NCI-H146 (cell line): ENCODE measurements at places on chromosomes 11 and 22.

GRCh38 chr11:105447936-105448702 lies 161.8 kb upstream of the GRIA4 start:
- DNase-seq, result no peak

DNA sequence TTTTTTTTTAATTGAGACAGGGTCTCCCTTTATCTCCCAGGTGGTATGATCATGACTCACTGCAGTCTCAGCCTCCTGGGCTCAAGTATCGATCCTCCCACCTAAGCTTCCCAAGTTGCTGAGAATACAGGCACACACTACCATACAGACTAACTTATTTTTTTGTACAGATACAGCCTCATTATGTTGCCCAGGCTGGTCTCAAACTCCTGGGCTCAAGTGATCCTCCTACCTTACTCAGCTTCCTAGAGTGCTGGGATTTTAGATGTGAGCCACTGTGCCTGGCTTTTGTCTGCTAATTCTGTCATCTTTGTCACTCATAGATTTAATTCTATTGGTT lies 43.5 kb downstream of the CBL start:
- no peak for DNase-seq

- DNase-seq, result no peak
Measured at GRCh38 chr22:45446216-45446615, 32.7 kb downstream of the RIBC2 start.

DNA sequence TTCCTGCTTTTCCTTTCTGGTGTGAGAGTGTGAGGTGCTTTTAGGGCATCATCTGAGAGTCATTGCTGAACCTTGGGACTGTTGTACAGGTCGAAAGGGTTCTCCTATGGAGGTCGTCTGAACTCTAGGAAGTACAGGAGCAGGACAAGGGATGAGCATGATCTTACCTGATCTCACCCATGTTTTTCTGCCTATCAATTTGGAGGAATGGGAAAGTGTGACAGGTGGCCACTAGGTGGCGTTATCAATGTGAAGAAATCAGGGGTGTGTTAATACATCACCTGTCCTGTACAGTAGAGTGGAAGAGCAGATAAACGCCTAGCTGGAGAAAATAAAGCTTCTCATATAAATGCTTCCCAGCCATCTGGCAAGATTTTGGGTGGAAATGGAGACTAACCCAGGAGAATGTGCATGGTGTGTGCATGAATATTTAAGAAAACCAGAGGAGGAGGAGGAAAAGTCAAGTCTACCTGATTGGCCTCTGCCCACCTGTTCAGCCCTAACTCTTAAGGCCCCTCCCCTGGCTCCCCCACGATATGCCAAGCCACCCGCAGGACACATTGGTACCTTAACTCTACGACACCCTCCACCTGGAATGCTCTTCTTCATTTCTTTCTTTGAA lies 72.0 kb upstream of the NARS2 start:
- DNase-seq, result peak; percentile 82

DNA sequence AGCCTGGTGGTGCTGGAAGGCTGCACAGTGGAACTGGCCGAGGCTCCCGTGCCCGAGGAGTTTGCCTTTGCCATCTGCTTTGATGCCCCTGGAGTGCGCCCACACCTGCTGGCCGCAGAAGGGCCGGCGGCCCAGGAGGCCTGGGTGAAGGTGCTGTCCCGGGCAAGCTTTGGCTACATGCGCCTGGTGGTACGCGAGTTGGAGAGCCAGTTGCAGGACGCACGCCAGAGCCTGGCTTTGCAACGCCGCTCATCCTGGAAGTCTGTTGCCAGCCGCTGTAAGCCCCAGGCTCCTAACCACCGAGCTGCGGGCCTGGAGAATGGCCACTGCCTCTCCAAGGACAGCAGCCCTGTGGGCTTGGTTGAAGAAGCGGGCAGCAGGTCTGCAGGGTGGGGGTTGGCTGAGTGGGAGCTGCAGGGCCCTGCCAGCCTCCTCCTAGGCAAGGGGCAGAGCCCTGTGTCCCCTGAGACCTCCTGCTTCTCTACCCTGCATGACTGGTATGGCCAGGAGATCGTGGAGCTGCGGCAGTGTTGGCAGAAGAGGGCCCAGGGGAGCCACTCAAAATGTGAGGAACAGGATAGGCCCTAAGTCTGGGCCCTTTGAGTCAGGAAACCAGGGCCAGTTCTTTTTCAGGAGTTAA lies 1.9 kb upstream of the SMDT1 start:
- DNase-seq, result no peak

DNA sequence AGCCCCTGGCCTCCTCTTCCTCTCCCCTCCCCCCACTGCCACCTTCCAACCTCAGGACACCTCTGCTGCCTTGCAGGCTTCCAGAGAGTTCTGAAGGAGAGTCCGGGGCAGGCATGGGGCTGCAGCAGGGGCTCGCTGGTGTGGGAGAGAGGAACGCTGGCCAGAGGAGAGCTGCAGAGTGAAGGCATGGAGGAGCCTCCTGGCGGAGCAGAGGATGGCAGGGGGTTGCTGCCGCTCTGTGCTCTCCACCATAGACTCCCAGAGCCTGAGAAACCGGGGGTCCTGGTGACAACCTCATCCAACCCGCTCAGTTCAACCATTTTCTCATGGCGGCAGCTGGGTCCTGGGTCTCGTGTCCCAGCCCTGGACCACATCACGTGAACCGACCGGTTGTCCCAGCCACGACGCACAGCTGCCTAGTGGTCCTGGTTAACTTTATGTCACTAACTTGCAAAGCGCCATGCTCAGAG lies 17.5 kb downstream of the MRGPRG start:
- DNase-seq, result no peak

DNA sequence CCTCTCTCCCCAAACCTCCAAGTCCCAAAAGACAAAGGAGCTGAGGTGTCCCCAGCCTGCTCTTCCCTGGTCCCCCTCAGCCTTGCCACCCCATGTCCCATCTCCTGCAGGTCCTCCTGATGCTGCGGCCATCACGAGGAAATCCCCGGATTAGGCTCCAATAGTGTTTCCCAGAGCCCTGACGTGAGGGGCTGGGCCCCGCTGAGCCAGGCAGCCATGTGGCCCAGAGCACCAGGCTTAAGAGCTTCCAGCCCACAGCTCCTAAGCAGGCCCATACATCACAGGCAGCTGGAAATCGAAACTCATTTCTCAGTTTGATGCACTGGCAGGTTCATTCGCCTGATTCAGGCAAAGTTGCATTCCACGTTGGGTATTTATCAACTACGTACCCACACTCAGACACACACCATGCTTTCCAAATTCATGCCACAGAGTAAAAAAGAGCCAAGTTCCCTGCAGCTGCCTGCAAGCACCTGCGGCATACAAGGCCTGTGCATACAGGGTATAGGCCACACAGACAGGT lies 114.2 kb downstream of the CHST1 start:
- no peak for DNase-seq

DNA sequence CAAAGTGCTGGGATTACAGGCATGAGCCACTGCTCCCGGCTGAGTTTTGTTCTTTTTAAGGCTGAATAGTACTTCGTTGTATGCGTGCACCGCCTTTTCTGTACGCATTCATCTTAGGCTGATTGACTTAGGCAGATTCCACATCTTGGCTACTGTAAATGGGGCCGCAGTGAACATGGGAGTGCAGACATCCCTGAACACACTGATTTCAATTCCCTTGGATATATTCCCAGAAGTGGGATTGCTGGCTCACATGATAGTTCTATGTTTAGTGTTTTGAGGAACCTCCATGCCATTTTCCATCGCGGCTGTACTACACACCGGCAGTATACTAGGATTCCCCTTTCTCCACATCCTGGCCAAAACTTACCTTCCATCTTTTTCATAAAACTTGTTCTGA lies 10.4 kb upstream of the ZNF74 start:
- no peak for DNase-seq

GRCh38 chr22:38981005-38981991 lies 849 bp upstream of the APOBEC3B start:
- DNase-seq, result no peak

DNA sequence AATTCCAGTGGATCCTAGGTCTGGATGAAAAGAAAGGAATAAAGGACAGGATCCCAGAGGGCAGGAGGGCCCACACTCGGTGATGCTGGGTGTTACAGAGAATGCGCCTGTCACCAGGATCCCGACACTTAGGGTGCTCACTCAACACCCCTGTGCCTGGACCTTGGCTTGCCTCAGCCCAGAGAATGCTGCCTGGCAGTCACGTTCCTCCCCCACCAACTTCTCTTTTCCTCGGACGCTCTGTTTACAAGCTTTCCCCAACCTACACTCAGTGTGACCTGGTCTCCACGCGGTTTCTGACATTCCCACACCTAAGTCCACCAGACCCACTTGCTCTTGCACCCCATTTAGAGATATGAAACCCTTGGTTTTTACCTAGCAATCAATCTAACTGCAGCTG lies 38.0 kb upstream of the ETS1 start:
- DNase-seq, result no peak

- DNase-seq, result peak; percentile 36
Measured at GRCh38 chr11:75432911-75433321, at the start of gene KLHL35. Gene KLHL35, minus strand, starts transcription at chr11:75433203. Its CDS starts 2,574 bp downstream, at chr11:75430629.

GRCh38 chr22:42937164-42937843 lies 77.6 kb downstream of the PACSIN2 start:
- no peak for DNase-seq

- DNase-seq, result no peak
Measured at GRCh38 chr11:101974255-101974654, 57.9 kb upstream of the ANGPTL5 start.

DNA sequence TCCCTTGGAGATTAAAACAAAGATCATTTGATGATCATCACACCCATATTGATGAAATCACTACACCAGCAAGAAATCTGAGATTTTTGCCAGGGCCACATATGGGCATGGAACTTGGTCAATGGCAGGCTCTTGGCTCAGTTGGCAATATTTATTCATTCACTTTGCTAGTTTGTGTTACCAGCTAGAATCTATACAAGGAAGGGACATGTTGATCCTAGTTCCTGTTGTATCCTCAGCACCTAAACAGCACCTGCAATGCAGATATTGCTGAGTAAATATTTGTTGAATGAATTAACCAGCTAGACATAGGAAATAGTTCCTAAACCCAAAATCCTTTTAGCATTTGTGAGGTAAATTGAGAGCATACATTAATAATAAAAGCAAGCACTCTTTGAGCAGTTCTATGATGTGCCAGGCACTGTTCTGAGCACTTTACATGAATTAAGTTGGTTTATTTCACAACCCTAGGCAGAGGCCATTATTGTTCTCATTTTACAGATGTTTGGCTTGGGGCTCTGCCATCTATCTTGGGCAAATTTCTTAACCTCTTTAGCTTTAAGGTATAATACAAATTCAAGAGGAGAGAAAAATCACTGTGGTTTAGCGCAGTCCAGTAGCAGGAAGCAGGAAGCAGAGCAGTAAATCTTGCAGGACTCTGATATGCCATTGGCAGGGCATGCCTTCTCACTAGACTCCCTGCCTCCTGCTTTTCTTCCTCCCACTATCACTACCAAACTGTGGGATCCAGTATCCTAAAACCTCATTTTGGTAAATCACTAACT lies 1.6 kb downstream of the TRIM68 start:
- DNase-seq, result peak; percentile 20
